ENCODE measurements at places on chromosomes 12 and 14. TPM values are rescaled to one million over a fixed set of nuclear protein-coding genes. Genes with fewer than 3 reads are reported as not detected.

The APOF gene
- not detected for total RNA-seq

The ASB2 gene
- 1.2 TPM for total RNA-seq

The ADGRD1 gene
- 28.5 TPM for total RNA-seq

The TBK1 gene
- 23.4 TPM for total RNA-seq
